Stimulated activated CD4-positive, alpha-beta T cell treated with anti-CD3 and anti-CD28 coated beads, TNF-alpha, amount 100 ng/mL, for 1 hour (primary cell): ENCODE measurements at places on chromosomes 4 and X.

DNA sequence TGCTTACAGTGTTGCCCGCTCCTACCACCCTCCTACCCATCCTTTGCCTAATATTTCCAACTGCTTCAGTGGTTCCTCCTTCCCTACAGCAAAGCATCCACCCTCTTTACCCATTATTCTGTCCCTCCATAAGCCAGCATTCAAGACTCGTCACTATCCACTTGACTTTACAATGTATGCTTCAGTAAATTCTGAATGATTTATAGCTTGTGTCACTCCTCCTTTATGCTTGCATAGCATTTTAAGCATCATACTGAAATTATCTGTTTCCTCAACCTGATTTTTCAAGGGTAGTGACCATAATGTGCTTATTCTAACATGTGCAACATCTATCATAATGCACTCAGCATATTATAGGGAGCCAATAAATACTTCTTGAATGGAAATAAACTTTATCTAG, 365.5 kb downstream of the RAB28 start:
- DNase-seq = no peak

DNA sequence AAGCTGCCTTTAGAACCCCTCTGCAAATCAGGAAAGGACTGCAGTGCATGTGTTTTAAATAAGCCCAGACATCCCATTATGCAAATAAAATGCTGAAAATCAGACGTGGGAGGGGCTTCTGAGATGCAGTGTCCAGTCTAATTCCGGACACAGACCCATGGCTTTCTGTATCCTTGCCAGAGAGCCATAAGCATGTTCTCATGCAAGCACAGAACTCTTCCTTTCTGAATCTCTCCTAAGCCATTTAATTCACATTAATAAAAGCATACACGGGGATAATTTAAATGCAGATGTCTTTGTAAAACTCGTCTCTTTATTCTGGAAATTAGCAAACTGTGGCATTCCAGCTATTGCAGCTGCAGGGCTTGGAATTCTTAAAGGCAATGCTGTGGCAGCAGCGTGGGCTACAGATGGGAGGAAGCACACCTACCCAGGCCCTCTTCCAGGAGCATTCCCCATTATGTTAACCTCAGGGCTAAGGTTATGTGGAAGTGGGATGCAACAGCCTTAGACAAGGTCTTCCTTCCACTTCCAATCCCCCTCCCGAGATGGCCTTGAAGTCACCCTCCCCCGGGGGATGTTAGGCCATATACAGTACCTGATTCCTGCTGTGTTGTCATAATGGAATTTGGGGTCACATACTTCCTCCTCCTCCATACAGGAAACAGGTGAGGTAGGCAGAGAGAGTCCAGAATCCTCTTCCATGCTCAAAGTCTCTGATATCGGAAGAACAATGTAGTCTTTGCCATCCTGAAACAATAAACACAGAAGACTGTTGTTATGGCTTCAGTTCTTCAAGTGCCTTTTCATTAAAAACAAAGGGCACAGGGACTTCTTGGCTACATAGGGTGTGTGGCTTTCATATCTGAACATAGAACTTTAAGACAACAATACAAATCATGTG, 38.1 kb downstream of the KDR start:
- no peak for DNase-seq

DNA sequence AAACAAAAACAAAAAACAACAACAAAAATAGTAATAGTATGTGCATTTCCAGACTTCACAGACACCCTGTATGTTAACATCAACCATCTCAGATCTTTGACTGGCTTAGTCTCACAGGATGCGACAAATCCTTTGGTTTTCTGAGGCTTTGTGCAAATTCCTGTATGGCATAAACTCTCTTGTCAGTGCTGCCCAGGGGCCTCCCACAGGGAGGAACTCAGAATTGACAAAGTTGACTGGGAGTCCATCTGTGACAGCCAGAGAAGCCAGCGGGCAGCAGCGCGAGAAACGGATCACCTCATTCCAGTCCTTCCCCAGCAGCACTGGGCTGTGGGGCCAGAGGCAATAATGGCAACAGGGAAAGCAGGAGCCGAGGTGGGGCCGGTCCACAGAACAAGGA, 19.1 kb upstream of the DDX3X start:
- no peak for DNase-seq

GRCh38 chr4:581753-582361, 5.8 kb upstream of the TMEM271 start:
- DNase-seq = no peak

- DNase-seq = no peak
Observed at GRCh38 chrX:323721-324628, 5.4 kb upstream of the GTPBP6 start.

GRCh38 chr4:141563723-141564122, 72.7 kb upstream of the IL15 start:
- no peak for DNase-seq

GRCh38 chr4:90159193-90159592, 32.0 kb downstream of the CCSER1 start:
- no peak for DNase-seq

DNA sequence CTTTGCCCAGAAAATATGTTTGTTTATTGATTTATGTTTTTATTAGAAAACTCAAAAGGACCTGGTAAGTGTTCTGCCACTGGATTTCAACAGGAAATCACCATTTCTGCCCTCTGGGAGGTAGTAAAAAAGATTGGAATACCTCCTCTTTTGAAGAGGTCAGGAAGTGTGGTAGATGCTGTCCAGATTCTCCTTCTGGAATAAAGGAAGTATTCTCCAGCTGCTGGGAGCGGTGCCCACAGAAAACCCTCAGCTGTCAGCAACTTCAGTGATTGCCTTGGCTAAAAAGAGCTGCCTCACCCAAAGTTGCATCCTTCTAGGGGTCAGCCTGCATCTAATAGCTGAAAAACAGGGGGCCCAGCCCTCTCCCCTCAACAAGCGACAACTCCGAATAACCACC, 13.8 kb upstream of the ZNF674 start:
- no peak for DNase-seq

DNA sequence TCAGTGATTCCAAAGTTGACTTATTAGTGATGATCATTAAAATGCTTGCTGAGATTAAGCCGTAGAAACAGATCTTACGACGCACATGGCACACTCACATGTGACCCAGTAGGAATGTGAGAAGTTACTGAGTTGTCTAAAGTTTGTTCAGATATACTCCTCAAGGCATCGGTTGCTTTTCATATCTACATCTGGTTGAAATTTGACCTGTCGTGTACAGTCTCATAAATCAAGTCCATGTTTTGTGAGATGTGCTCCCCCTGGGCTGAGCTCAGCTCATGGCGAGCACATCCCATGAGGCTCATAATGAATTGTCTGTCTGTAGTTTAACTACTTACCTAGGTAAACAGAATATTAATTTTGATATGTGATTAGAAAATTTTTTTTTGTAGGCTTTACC, 67.0 kb downstream of the TNIP2 start:
- DNase-seq = no peak

DNA sequence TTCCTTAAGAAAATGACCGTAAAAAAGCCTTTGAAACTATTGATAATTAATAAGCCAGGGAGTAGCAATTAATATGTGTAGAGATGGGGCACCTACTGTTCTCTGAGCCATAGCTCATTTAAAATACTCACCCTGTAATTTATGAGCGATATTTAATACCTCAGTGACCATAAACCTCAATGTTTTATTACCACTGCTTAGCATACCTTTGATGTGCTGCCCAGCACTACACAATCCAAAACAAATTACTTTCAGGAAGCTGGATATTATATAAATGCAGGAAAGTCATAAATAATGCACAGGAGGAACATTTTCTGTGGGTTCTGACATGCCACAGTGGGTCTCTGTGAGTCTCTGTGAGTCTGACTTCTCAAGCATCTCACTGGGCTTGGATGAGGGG, 166.1 kb upstream of the RPL34 start:
- no peak for DNase-seq

DNA sequence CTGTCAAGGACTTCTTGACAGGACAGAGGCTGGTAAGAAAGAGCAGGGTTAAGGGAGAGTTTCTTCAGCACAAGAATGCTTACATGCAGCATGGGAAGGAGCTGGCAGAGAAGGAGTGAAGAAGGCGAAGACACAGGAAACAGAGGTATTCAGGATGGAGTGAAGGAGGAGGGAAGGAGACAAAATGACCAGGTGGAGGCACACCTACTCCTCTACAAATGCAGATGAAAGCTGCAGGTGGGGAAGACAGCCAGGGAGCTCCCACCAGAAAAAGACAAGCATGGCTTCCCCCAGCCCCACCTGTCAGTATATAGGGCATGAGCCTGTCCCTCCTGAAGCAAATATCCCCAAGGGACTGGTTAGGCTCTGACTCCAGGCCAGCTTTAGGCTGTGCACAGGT, 29.6 kb upstream of the NKRF start:
- no peak for DNase-seq

- no peak for DNase-seq
Observed at GRCh38 chr4:187193141-187193540, 469.5 kb upstream of the FAT1 start.

DNA sequence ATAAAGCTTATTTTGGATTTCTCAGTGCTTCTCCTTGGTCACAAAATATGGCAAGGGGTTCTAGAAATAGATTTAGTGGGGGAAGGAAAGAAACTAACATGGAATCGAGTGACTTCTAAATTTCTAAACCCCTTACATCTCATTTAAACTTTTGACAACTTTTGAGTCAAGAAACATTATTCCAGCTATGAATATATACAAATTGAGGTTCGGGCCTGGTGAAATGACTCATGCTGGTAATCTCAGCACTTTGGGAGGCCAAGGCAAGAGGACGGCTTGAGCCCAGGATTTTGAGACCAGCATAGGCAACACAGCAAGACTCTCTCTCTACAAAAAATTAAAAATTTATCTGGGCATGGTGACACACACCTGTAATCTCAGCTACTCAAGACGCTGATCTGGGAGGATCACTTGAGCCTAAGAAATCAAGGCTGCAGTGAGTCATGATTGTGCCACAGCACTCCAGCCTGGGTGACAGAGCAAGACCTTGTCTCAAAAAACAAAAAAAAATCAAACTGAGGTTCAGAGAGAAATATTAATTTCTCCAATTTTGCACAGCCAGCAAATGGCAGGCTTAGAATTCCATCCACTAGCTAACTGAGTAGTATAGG, 99.8 kb downstream of the ANXA3 start:
- no peak for DNase-seq

DNA sequence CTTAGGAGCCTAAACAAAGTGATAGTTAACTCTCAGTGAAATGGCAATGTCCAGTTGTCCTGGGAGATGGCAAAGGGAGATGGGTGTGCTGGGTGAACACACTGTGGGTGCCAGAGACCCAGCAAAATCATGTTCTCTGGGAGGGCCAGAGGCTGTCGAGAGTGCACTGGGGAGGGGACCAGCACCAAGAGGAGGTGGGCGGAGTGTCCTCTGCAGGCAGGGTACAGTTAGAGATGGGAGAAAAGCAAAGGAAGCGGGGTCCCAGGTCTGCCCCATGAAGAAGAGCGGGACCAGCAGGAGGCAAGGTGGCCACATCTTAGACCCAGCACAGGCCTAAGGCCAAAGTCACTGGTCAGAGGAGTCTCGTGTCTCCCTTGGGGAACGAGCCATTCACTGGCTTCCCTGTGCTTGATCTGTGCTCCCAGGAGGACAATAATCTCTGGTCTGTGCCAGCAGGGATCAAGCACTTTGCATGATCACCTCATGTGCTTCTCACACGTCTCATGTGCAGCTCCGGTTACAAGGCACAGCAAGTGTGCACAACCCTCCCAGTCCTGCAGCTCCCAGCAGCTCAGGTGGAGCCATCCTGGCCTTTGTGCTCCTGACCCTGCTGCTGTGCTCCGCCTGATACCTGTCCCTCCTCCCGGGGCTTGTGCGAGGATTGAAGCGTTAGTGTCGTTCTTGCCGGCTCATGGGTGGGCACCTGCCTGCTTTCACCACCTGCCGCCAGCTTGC, 100.9 kb downstream of the FAM53A start:
- no peak for DNase-seq

- DNase-seq = no peak
Observed at GRCh38 chrX:98338544-98338943, 1454.8 kb downstream of the RPA4 start.

DNA sequence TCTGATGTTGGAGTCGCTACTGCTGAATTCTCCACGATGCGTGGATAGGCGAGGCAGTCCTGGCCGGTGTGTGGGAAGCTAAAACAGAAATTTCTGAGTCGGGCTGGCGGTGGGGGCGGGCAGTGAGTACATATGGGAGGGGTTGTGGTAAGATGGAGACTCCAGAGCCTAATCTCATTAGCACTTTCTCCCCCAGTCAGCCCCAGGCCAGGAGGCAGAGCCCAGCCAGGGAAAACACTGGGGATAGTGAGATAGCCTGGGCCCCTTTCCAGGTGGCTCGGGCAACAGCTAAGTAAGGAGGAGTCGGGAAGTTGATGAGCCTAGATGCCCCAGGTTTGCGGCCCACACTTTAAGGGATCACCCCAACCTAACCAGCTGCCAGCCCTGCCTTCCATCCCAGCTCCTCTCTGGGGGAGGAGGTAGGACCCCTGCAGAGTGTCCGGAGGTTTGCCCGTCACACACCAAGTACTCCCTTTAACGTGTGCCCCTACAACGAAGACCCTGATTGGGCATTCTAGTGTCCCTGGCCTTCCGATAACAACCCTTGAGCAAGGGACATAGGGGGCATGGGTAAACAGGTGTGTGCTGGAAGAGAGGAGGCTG, 2.4 kb upstream of the LOC101059915 start:
- no peak for DNase-seq

DNA sequence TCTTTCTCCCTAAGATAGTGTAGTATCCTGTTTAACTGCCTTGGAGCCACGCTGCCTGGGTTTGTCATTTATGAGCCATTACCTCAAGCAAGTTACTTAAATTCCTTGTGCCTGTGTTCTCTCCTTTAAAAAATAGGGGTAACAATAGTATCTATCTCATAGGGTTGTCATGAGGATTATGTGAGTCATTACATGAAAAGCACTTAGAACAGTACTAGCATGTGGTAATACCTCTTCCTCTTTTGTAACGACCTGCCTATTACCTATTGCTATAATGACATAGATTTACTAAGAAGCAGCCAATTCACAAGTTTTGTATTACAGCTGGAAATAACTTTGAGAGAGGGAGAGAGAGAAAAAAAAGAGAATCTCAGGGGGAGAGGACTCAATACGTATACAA, 834.7 kb downstream of the RAPGEF2 start:
- no peak for DNase-seq

- no peak for DNase-seq
Observed at GRCh38 chr4:79292008-79292407, 33.9 kb downstream of the NAA11 start.

DNA sequence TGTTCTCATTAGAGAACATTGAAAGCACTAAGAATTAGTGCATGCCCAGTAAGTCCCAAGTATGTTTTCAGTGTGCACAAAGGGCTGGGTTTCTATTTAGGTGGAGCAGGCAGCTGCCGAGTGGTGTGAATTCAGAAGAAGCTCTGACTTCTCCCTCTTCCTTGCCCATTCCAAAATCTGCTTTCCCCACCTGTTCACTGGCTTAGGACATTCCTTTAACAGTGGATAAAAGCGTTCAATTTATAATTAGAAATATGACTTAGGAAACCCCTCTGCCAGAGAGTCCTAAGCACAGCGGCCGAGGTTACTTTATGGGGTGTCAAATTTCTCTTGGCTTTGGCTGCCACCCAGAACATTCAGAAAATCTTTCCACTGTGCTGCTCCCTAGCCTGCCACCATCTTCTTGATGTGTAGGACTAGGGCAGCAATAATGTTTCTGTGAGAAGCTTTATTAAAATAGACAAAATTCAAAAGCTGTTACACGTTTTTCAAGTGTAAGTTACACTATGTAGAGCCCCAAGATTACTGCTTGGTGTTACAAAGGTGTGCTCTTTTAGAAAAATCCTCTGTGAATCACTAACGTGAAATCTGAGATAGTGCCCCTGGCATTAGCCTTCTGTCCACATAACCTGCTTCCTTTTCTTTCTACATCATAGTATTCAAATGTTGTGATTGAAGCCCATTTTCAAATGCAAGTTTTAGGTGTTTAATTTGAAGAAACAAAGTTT, 191.6 kb upstream of the ANKRD50 start:
- no peak for DNase-seq

- DNase-seq = no peak
Observed at GRCh38 chr4:5639556-5639955, 68.8 kb downstream of the EVC2 start.
